Heart right ventricle (tissue), 16 donors: ENCODE measurements at places on chromosomes 7 and 10.

GRCh38 chr7:95776561-95777185, 4.3 kb downstream of the DYNC1I1 start:
- no peaks in the 10 kb centered on the region for H3K27me3 ChIP-seq
- H3K4me3 ChIP-seq = no peak overlapping the region
- H3K4me1 ChIP-seq = peaks cover 6% of the 10 kb centered on the region
- no peak overlapping the region for H3K27ac ChIP-seq

DNA sequence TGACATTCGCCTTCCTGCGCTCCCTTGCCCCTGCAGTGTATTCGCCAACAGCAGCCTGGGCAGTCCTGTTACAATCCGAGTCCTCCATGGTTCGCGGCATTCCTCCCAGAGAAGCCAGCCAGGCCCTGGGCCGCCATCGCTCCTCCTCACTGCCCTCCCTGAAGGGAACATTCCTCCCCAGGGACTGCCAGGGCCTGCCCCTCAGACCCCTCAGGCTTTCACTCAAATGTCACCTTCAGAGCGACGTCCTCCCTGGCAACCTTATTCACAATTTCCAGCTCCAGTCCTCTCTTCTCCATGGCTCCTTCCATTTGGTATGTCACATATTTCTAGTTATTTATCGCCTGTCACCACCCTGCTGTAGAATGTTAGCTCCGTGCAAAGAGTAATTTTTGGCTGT, 17.4 kb downstream of the ADAMTS14 start:
- H3K4me3 ChIP-seq = no peak overlapping the region
- H3K36me3 ChIP-seq = no peaks in the 10 kb centered on the region
- no peak overlapping the region for H3K27ac ChIP-seq
- H3K4me1 ChIP-seq = no peaks in the 10 kb centered on the region
- H3K27me3 ChIP-seq = no peaks in the 10 kb centered on the region

DNA sequence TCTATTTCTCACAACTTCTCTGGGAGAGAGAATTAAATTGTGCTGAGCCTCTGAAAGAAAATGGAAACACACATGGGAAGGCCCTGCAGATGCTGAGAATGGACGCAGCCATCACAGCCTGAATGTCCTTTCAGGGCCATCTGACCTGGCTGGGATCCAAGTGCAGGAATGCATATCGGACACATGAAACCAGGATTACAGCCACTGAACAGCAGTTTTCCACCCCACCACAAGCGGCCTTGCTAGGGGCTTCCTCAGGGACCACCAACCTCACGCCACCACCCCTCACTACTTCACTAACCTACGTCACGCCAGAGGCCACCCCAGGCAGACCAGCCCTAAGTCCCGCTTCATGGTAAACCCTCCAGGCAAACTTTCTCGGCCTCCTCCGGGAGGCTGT, 103.3 kb downstream of the DIP2C start:
- no peak overlapping the region for H3K27ac ChIP-seq
- H3K4me3 ChIP-seq = no peak overlapping the region
- no peaks in the 10 kb centered on the region for H3K36me3 ChIP-seq

DNA sequence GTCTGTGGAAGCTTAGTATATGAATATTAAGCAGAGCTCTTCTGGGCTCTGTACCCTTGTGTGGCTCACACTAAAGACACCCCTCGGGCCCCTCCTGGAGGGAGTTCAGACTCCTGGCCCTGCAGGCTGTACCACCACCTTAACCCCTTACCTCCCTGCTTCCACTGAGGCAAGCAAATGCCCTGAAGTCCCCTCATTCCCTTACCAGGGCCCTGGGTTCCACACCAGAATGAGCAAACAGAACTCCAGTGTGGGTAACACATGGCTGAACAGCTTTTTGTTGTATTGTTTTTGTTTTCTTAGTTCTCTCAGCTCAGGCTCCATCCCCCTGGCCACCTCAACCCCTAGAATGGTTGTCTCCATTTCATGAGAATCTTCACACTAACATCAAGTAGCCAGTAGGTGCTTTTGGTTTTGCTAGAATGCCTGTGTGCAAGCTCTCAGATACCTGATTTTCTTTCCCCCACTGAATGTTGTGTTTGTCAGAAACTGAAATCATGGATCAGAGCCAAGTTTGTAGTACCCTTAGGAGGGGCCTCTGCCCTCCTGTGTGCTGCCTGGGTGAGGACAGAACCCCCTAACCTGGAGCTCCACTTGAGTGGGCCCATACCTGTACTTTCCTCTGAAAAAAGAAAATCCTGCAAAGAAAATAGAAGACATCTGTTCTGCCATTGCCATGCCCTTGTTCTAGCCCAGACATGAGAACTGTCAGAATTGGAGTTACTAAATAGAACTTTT, 2.8 kb upstream of the WAPL start:
- no peak for DNase-seq
- H3K4me1 ChIP-seq = peaks cover 45% of the 10 kb centered on the region
- H3K27me3 ChIP-seq = no peaks in the 10 kb centered on the region
- no peak overlapping the region for H3K27ac ChIP-seq
- no peaks in the 10 kb centered on the region for H3K36me3 ChIP-seq
